Panc1 (cell line): ENCODE measurements at places on chromosomes 3 and 15.

GRCh38 chr15:59168536-59168935 lies 38.1 kb upstream of the LDHAL6B start:
- DNase-seq: no peak

DNA sequence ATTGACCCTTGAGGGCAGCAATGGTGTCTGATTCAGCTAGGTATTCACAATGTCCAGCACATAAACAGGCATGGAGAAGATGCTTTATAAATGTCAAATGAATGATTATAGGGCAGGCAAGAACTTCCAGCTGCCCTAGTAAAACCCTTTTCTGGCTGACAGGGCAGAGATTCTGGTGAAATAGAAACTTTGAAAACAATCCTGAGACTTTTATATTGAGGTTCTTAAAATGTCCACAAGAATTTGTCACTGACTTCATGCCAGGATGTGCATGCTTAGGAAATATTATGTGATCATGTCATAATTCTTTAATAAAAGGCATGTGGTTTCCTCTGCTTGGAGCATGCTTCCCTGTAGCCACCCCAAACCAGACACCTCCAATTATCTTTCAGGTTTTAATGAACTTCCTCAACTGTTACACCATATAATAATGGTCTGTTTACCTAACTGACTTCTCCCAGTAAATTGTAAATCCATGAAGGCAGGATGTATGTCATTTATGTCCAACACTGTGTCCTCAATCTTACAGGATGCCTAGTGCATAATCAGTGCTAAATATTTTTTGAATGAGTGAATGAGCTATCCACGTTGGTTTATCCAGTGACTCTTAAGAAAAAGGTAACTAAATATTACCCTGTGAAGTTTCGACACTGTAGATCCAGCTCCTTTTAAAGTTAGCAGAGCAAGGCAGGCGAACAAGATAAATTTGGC lies 43.4 kb upstream of the CLRN1 start:
- DNase-seq: no peak

GRCh38 chr3:42632146-42632545 lies 21.4 kb upstream of the ZBTB47 start:
- no peak for DNase-seq

DNA sequence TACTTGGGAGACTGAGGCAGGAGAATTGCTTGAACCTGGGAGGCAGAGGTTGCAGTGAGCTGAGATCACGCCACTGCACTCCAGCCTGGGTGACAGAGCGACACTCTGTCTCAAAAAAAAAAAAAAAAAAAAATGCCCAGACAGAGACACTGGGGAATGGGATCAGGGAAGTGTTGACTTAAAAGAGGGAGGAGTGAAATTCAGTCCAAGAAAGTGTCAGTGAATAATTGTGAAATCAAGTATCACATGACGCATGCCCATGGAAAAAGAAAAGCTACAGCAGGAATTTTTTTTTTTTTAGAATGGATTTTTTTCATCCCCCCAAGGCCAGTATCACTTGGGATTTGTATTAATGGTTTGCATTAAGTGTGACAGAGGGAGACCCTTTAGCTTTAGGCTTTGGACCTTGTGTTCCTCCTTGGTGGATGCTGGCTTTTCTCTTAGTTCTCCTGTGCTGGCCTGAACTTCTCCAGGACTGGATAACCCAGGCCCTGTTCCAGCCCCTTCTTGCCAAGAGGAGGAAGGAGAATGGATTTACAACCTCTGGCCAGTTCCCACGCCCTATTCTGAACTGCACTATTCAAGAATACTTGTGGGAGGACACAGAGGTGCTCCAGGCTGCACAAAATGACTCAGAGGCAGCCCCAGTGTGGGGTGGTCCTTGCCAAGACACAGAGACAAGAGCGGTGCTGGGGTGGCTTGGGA lies 36.7 kb upstream of the ZNF774 start:
- DNase-seq: no peak

DNA sequence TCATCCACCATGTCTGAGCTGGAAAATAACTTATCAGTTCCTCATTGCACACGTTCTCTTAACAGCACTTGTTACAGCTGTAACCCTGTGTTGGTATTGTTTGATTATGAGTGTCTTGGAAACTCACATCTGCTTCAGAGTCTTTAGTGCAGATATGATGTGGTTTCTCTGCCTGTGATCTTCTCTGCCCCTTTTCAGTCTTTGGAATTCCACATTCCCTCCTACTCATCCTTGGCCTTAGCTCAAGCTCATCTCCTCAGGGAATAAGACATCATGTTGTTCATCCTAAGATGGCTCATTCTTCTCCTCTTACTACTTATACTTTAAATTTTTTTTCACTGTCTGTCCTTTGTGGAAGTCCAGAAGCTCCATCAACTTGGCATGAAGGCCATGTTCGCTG lies 77.7 kb downstream of the SYNPR start:
- DNase-seq: no peak

GRCh38 chr3:32340039-32340438 lies 51.6 kb upstream of the CMTM7 start:
- DNase-seq: peak; percentile 17

- no peak for DNase-seq
Measured at GRCh38 chr3:126106336-126107202, 22.6 kb upstream of the SLC41A3 start.

GRCh38 chr3:153158189-153158588 lies 3.8 kb upstream of the RAP2B start:
- DNase-seq: no peak

DNA sequence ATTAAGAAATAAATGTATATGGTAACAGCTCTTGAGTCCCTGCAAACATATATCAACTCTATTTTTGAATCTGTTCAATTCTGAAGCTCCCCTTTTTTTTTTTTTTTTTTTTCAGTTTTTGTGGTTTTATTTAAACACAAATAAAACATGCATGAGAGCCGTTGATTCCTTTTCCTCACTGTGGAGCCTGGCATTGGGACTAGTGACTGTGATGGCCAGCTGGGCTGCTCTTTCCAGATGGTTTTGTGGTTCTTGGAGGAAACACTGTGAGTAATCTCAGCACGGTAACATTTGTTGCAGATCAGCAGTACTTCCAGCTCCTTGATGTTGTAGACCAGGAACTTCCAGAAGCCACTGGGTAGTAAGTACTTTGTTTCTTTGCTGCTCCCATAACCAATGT lies 15.9 kb downstream of the EMC7 start:
- DNase-seq: no peak

DNA sequence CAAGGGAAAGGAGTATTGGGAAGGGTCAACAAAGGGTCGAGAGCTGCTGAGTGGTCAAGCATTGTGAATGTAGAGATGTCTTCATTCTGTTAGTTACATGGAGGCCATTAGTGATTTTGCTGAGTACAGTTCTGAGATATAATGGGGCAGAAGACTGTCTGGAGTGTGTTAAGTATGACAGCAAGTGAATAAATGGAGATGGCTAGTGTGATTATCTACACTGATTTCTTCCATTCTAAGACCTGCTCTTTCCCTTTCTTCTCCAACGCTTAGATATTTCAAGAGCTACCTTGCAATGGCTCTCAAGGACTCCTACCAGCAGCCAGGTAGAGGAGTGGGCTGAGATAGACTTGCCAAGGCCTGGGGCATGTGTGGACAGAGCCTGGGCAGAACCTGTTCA lies 216.5 kb downstream of the MFSD1 start:
- no peak for DNase-seq

DNA sequence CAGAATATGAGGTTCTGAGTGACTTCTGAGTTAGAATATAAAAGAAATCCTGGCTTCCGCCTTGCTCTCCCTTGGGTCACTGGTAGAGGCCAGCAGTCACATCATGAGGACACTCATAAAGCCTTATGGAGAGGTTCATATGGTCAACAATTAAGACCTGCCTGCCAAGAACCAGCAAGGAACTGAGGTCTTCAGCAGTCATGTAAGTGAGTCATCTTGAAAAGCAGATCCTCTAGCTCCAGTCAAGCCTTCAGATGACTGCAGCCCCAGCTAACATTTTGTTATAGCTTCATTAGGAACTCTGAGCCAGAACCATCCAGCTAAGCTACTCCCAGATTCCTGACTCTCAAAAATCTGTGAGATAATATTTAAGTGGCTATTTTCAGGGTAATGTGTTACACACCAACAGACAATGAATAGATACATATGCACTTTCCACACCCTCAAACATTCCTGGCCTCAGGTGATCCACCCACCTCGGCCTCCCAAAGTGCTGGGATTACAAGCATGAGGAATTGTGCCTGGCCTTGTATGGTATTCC lies 447.2 kb downstream of the SHQ1 start:
- no peak for DNase-seq

DNA sequence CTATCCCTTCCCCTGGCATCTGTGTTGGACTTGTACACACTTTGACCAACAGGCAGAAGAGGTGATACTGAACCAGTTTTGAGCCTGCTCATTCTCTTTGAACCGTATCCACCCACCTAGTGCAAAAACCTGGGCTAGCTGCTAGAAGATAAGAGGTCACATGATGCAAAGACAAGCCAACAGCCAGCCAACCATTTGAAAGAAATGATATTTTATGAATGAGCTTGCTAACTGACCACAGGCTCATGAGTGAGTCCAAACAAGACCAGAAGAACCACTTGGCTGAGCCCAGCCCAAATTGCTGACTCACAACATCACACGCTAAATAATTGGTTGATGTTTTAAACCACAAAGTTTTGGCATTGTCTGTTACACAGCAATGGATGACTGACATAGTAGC lies 74.0 kb upstream of the CTNNB1 start:
- no peak for DNase-seq

GRCh38 chr3:64399205-64399800 lies 174.0 kb upstream of the PRICKLE2 start:
- DNase-seq: peak; percentile 20

DNA sequence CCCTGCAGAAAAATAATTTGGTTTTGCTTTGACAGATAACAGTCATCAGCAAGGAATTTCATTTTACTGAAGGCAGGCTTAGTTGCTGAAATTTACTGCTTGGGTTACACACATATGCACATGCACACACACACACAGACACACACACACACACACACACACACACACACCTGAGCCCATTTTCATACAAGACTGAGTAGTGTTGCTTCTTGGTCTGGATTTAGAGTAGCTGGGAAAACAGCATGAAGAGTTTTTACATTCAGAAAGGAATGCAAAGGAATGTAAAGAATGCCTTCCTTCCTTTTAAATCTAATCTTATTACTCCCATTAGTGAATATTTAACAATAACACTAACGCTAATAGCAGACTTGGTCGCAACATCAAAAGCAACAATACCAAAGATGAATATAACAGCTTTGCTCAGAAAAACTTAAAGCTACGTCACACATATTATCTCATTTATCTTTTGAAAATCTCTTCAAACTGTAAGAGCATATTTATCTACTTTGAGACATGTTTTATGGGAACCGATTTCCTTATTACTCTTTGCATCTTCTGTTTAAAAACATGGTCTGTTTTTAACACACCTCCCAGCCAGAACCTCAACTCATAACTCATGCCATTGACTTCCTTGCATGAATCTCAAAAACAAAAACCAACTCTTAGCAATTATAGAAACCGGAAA lies 32.5 kb downstream of the RFTN1 start:
- no peak for DNase-seq

DNA sequence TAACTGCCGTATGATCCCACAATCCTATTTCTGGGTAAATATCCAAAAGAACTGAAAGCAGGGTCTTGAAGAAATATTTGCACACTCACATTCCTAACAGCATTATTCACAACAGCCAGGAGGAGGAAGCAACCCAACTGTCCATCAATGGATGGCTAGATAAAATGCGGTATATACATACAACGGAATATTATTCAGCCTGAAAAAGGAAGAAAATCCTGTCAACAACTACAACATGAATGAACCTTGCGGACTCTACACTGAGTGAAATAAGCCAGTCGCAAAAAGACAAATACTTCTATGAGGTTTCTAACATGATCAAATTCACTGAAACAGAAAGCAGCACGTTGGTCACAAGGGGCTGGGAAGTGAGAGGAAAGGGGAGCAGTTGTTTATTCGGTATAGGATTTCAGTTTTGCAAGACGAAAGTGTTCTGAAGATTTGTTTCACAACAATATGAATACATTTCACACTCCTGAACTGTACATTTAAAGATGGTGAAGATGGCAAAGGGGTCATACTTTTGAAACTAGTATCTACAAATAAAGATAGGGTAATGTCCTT lies 6.2 kb downstream of the DLG1 start:
- no peak for DNase-seq

DNA sequence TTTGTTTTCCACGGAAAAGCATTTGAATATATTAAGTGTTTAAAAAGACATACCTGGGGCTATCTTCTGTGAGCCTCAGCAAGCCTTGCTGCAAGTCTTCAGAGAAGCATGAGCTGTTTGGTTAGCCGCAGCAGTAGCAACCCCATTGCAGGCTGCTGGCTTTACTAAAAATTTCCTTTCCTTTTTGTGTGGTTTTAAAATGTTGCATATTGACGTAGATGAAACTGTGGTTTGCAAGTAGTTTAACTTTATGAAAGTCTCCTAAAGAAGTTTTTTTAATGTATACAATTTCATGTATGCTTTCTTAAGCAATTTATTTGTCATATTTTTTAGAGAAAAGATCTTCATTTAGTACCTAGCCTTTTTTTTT lies at the start of gene GPR171:
GPR171 (minus strand) TSS at position 166 of the 370 bp plus-strand sequence. CDS start 3,830 bp downstream, outside the sequence.
- DNase-seq: no peak

GRCh38 chr3:174287705-174288104 lies 571.4 kb upstream of the NAALADL2 start:
- no peak for DNase-seq

GRCh38 chr3:55719508-55719907 lies 232.4 kb upstream of the WNT5A start:
- no peak for DNase-seq

DNA sequence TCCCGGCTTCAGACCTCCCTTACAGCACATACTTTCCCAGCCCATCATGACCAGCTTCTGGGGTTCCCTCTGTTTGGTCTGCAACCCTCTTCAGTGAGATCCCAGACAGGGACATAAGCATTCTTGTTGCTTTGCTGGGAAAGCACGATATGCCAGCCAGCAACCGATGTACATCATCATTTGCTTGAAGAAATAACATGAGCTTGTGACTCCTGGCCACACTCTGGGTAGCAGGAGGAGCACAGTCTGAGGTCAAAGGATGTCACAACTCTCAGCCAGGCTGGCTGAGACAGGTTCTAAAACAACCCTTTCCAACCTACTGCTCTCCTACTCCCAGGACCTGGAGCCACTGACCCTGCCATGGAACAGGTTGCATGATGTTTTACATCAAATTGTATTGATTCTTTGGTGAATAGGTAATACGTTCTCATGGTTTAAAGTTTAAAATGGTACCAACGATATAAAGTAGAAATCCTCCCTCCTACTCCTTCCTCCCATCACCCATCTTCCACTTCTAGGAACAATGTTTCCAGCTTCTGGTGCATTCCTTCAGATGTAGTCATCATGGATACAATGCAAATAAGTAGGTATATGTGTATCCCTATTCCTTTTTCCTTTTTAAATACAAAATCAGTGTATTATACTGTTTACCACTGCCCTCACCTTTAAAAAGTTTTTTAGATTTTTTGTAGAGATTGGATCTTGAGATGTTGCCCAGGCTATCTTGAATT lies 190.3 kb downstream of the OPA1 start:
- no peak for DNase-seq

- DNase-seq: no peak
Measured at GRCh38 chr3:45687828-45688193, 1.4 kb upstream of the SACM1L start.

GRCh38 chr3:126263539-126263938 lies 83.2 kb upstream of the ALDH1L1 start:
- DNase-seq: no peak
